GM12878 (cell line): ENCODE measurements at places on chromosomes 5 and 9.

GRCh38 chr9:99392986-99393385 lies 170.9 kb downstream of the SEC61B start:
- H3K4me3 ChIP-seq: no peak overlapping the region
- H3K27ac ChIP-seq: no peak overlapping the region
- no peaks in the 10 kb centered on the region for H3K4me1 ChIP-seq
- no peaks in the 10 kb centered on the region for H3K36me3 ChIP-seq
- DNase-seq: no peak
- H3K27me3 ChIP-seq: no peaks in the 10 kb centered on the region

DNA sequence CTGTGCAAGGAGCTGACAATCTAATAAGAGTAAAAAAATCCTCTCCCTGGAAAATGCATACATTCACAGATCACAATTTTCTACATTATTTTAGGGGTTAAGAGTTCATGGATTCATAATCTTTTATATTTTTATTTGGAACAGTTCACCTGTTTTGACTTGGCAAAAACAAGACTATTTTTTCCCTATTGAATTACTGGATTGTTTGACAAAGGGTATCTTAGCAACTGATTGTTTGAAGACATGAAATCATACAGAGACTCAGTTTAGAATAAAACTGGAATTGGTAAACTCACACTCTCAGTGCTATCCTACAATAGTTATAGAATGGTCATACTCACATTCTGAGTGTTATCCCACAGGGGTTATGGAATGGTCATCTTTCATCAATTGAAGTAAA lies 358.2 kb upstream of the PTGER4 start:
- DNase-seq: no peak
- H3K27ac ChIP-seq: no peak overlapping the region
- no peaks in the 10 kb centered on the region for H3K4me1 ChIP-seq

DNA sequence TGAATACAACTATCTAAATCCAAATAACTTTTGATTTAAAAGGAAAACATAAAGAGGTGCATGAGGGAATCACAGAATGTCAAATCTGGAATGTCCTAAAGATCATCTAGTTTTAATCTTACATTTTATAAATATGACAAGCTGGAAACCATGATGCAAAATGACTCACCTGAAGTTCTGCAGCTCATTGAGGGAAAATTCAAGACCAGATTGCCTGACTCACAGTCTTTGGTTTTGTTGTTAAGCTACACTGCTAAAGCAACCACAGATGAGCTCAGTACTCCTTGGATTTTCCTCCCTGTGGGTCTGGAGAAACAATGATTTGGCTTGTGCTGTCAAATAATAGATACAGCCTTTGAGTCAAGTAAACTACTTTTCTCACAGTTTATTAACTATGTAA lies 19.1 kb upstream of the EDIL3 start:
- no peaks in the 10 kb centered on the region for H3K27me3 ChIP-seq
- no peaks in the 10 kb centered on the region for H3K36me3 ChIP-seq
- no peak for DNase-seq
- no peak overlapping the region for H3K27ac ChIP-seq

- no peaks in the 10 kb centered on the region for H3K36me3 ChIP-seq
- no peak for DNase-seq
- H3K27me3 ChIP-seq: no peaks in the 10 kb centered on the region
- H3K4me1 ChIP-seq: peaks cover 12% of the 10 kb centered on the region; the same call in 1 of the 2 replicates
- no peak overlapping the region for H3K4me3 ChIP-seq
- no peak overlapping the region for H3K27ac ChIP-seq
Observed at GRCh38 chr9:83474631-83475030, 63.6 kb downstream of the FRMD3 start.

DNA sequence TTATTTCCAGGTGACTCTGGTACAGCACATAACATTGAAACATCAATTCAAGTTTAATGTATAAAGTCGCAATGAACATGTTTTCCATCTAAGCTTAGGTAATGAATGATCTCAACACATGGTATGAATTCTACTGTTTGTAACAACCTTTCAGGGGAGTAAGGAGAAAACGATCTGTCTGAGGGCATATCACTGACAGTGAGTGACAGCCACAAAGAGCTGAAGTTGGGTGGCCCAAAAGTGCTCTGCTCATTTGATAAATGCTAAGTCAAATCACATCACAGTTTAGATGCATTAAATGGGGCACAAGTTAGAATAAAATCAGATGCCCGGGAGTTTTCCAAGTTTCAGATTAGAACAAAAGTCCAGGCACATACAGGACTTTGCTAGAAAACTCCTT lies 1.2 kb downstream of the FANCC start:
- H3K4me1 ChIP-seq: peaks cover 7% of the 10 kb centered on the region
- no peak for DNase-seq
- peak overlapping the region; percentile 46; the same call in 1 of the 2 replicates for H3K27ac ChIP-seq
- no peaks in the 10 kb centered on the region for H3K27me3 ChIP-seq
- peak overlapping the region; percentile 78 for H3K4me3 ChIP-seq

GRCh38 chr5:178580271-178580955 lies 9.8 kb downstream of the COL23A1 start:
- H3K27me3 ChIP-seq: no peaks in the 10 kb centered on the region
- no peaks in the 10 kb centered on the region for H3K36me3 ChIP-seq
- no peak for DNase-seq
- H3K4me1 ChIP-seq: no peaks in the 10 kb centered on the region

DNA sequence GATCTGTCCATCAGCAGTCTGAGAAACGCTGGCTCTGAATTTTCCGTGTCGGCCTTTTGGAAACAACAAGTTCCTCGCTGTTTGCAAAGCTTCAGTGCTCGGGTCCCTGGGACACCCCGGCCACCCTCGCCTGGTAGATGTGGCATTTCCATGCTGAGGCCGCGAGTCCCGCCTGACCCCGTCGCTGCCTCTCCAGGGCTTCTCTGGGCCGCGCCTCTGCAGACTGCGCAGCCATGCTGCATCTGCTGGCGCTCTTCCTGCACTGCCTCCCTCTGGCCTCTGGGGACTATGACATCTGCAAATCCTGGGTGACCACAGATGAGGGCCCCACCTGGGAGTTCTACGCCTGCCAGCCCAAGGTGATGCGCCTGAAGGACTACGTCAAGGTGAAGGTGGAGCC lies 4.7 kb downstream of the NTNG2 start:
- H3K4me3 ChIP-seq: no peak overlapping the region
- H3K4me1 ChIP-seq: no peaks in the 10 kb centered on the region
- no peak overlapping the region for H3K27ac ChIP-seq
- no peaks in the 10 kb centered on the region for H3K36me3 ChIP-seq
- peaks cover 2% of the 10 kb centered on the region for H3K27me3 ChIP-seq
- no peak for DNase-seq

DNA sequence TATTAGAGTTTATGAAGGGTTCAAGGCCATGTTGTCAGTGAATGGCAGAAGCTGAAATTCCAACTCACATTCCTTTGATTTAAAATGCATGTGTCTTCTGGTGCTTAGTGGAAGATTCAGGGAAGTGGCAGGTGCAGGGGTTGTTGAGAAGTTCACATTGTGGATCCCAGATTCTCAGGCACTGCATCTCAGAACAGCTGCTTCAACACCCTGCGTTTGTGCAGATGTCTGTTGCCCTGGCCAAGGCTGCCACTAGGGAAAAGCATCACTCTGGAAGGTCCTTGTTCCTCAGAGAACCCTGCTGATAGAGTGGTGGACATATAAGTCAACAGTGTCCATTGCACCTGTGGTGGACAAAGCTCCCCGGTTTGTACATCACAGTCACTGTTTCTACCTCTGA lies 162.7 kb downstream of the PAPPA start:
- H3K4me3 ChIP-seq: no peak overlapping the region
- no peaks in the 10 kb centered on the region; the same call in 1 of the 2 replicates for H3K27me3 ChIP-seq
- H3K27ac ChIP-seq: no peak overlapping the region
